ENCODE measurements at places on chromosomes 13 and 19. TPM values are rescaled to one million over a fixed set of nuclear protein-coding genes. Genes with fewer than 3 reads are reported as not detected.

TEX26 gene
- total RNA-seq = not detected

ZNF682 gene
- total RNA-seq = 2.5 TPM

ZNF730 gene
- not detected for total RNA-seq

SCEL gene
- 3.5 TPM for total RNA-seq

PTPRH gene
- total RNA-seq = 2.3 TPM

CLEC17A gene
- total RNA-seq = not detected

PIP5K1C gene
- total RNA-seq = 27.0 TPM

KLF12 gene
- 14.7 TPM for total RNA-seq

PLK5 gene
- not detected for total RNA-seq

WDR88 gene
- total RNA-seq = 0.37 TPM

RFPL4A gene
- total RNA-seq = not detected

TMC4 gene
- total RNA-seq = 45.9 TPM

SIGLECL1 gene
- total RNA-seq = not detected

Measured in Caco-2 (cell line).